ENCODE measurements at places on chromosomes 2 and 18.

GRCh38 chr2:31950946-31951562 lies 59.8 kb downstream of the MEMO1 start:
- DNase-seq = no peak

DNA sequence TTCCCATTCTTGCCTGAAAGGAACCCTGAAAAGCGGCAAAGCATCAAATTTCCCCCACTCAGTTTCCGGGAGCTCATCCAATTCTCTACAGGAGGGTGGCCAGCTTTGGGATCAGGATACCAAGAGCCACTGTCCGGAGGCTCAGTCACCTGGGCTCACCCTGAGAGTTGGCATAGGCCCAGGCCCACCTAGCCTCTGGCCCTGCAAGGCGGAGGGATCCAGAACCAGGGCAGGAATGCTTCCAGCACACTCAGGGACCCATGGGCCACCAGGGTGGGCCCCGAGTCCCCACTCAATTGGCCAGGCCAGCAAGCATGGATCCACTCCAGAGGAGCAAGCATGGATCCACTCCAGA lies 432.9 kb upstream of the MYT1L start:
- no peak for DNase-seq

- peak; percentile 24 for DNase-seq
Observed at GRCh38 chr18:45774065-45774521, 50.1 kb downstream of the SLC14A1 start.

DNA sequence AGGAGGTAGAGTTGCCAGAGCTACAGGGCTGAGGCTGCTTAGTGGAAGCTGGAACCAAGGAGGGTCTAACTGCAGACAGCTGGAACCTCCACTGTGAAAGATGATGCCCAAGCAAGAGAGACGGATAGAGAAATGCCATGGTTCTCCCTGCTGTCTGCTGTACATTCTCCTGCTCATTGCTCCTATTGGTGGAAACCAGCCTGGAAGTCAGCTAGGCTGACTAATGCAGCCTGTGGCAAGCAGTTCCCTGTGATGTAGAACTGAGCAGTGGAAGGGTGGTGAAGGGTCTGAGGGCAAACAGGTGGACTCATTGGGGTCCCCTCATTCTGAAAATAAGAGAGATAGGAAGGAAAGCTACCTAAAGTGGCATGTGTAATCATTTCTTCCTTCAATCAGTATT lies 563.6 kb downstream of the SLC4A3 start:
- no peak for DNase-seq

DNA sequence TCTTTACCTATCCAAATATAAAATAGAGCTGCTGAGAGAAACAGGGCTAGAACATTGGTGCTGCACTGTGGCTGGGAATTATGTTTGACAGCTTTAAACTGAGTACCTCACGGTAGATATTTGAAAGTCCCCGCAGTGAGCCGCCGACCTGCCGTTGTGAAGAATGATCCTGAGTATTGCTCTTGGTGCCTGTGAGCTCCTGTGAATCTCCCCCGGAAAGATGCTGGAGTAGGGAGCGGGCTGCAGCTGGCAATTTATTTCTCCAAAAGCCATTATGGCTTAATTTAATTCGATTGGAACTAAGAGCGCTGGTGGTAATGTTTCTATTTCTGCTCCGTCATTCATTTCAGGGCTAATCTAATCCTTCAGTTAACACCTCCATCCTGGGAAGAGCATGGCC lies 129.4 kb upstream of the TPO start:
- no peak for DNase-seq
